Nephron progenitor cell (in vitro differentiated cells): ENCODE measurements at places on chromosomes 6 and 20.

DNA sequence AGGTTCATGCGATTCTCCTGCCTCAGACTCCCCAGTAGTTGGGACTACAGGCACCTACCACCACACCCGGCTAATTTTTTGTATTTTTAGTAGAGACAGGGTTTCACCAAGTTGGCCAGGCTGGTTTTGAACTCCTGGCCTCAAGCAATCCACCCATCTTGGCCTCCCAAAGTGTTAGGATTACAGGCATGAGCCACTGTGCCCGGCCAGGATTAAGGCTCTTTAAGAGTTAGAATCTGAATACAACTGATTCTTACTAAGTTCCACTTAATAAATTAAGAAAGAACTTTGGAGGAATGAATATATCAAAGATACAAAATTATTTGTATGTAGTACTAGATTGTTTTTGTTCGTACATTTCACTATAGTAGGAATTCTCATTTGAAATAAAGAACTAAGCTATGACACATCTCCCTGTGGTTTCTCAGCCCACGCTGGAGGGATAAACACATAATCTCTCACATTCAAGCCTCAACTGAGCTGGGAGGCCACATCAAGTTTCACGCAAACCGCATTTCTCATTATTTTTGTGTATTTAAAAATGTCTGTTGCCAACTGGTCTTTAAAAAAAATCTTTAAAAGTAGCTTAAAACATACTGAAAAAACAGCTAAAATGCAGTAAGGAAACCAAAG lies 34.2 kb downstream of the DTNBP1 start:
- no peak for DNase-seq

DNA sequence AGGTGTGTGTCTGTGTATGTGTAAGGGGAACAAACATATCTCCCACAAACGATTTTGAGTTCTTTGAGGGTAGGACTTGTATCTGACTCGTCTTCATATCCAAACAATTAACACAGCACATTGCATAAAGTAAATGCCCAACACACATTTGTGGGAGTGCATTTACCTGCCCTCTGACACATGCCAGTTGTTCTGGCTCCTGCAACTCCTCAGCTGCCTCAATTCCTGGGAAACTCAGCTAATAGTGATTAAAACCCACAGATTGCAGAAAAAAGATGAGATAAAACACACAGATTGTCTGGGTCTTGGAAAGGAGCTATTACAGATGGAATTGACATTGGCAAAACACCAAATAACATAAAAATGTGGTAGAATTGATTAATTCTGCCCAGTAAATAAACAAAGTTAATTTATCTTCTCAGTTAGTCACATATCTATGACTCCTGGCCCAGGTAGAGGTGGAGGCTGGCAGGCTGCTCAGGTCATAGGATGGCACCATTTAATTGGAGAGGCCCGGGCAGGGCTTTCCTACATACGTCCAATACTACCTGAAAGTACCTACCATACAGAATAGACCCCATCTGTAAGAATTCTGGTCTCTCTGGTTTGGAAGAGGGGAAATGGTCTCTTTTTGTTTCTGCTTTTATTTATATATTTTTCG lies 71.5 kb upstream of the IFNGR1 start:
- DNase-seq: no peak

- DNase-seq: no peak
Observed at GRCh38 chr20:18992418-18992817, 178.8 kb downstream of the SCP2D1 start.

- DNase-seq: no peak
Observed at GRCh38 chr6:161244725-161245124, 29.1 kb downstream of the AGPAT4 start.

- no peak for DNase-seq
Observed at GRCh38 chr6:157173776-157174175, 149.5 kb downstream of the TMEM242 start.
